GM10248 (cell line): ENCODE measurements at places on chromosomes 7 and 10.
A peak's percentile ranks its signal among the peaks of the same experiment; 100 is the strongest.

DNA sequence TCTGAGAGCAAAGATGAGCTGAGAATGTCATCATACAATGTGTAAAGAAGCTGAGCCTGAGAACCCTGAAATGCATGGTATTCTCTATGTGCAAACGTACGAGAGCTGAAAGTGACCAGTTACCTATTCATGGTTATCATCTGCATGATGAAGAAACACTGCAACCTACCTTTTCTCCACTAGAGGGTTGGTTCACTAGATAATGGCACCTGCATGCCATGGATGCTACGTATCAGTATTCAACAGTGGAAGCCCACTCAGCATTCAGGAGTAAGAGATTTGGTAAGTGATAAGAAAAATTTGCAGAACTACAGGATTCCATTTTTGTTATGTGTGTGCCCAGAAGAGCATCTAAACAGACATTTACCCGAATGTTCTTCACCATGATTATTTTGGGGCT lies 145.4 kb downstream of the PTPRN2 start:
- DNase-seq: no peak

- no peak for DNase-seq
Observed at GRCh38 chr10:100163704-100164621, 21.9 kb downstream of the ERLIN1 start.

- no peak for DNase-seq
Observed at GRCh38 chr7:33692956-33693355, 212.4 kb upstream of the BMPER start.

GRCh38 chr10:98246911-98247805 lies 20.8 kb downstream of the LOXL4 start:
- no peak for DNase-seq

DNA sequence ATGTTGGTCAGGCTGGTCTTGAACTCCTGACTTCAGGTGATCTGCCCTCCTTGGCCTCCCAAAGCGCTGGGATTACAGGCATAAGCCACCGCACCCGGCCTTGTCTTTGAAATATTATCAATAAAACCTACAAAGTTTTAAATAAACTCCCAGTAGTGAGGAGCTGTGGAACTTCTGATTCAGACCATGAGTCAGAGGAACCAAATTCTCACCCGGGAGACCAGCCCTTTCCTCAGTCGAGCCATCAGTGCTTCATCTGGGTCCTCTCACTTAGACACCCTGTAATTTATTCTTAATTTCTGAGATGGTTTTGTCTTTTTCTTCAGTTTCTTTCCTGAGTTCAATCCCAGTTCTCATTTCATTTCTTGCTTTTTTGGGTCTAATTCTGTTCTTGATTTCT lies 68.6 kb downstream of the DYNC2I1 start:
- DNase-seq: no peak

DNA sequence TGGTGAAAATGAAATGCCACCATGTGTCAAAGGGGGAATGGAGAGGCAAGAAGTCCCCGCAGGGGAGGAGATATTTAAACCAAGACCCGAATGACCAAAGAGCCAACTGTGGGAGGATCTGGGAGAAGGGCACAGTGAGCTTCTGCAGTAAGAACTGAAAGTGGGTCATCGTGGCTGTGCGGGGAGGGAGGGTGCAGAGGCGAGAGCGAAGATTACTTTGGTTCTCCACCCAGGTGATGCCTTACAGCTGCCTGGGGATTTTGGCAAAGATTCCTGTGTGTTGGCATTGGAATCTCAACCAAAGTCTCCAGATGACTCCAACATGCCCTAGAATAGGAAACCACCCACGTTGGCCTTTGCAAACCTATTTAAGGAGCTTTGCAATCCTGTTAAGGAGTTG lies 44.2 kb upstream of the ADAM12 start:
- no peak for DNase-seq

- no peak for DNase-seq
Observed at GRCh38 chr7:129655811-129656210, 44.3 kb downstream of the NRF1 start.

DNA sequence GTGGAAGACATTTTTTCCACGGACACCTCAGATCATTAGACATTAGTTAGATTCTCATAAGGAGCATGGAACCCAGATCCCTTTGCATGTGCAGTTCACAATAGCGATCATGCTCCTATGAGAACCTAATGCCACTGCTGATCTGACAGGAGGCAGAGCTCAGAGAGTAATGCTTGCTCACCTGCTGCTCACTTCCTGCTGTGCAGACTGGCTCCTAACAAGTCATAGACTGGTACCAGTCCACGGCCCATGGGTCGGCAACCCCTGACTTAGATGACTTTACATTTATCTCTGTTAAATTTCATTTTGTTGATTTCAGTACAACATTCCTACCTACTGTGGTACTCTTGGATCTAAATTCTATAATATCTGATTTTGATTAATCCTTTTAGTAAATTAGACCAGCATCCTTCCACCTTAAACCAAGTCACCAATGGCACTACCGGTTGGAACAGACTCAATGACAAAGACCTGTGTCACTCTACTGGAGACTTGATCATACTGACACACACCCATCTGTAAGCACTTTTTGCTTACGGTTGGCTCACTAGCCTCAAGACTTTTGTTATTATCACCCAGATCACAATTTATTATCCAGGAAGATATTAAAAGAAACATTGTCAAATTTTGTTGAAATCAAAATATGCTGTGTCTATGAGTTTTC lies 8.0 kb upstream of the CCDC71L start:
- DNase-seq: no peak

GRCh38 chr7:121420976-121421375 lies 24.9 kb upstream of the FAM3C start:
- no peak for DNase-seq

GRCh38 chr10:62543571-62544355 lies 169.6 kb downstream of the ZNF365 start:
- no peak for DNase-seq

DNA sequence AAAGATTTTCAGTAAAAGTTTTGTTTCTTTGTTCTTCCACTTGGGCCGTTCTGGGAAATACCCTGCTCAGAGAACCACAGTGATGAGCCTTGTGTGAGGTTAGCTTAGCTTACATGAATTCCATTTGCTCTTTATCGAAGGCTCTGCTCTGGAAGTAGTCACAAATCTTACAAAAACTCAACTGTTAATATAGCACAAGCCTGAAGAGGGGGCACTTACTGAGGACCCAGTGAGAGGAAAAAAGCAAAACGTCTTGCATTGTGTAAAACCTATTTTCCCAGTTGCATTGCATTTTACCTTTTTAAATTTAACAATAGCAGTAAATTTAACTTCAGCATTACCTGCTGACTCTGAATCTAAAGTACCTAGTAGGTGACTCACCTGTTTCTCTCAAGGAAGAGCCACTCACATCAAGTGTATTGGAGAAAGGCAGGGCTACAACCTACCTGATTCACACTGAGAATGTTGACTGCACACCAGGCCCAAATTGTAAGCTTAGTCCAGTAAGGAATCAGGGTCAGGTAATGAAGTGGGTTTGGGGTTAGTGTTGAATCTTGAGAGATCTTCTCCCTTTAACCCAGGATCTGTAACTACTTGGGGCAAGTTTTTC lies 42.3 kb downstream of the PPP1R17 start:
- no peak for DNase-seq

DNA sequence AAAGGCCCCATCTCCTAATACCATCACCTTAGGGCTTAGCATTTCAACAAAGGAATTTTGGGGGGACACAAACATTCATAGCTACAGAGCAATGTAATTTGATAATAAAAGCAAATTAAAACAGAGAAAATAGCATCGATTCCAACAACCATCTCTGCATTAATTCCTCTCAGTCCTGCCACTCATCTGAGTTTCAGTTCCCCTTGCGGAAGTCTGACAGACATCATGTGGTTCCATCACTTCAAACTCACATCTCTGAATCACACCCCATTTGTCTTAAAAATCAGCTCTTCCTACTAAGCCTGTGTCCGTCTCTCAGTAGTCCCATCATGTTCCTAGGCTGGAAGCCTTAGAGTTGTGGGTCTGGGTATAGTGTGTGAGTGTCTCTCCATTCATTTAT lies 3.6 kb downstream of the ADCK2 start:
- DNase-seq: peak; percentile 73

GRCh38 chr7:44152971-44153947 lies 12.1 kb upstream of the MYL7 start:
- no peak for DNase-seq

- DNase-seq: no peak
Observed at GRCh38 chr10:122197611-122198222, 73.4 kb upstream of the BTBD16 start.

GRCh38 chr7:47893238-47893637 lies 55.0 kb downstream of the PKD1L1 start:
- peak; percentile 40 for DNase-seq

GRCh38 chr7:157018997-157019608 lies 8.6 kb upstream of the MNX1 start:
- no peak for DNase-seq

- DNase-seq: no peak
Observed at GRCh38 chr10:88682491-88682890, 18.2 kb downstream of the LIPF start.

DNA sequence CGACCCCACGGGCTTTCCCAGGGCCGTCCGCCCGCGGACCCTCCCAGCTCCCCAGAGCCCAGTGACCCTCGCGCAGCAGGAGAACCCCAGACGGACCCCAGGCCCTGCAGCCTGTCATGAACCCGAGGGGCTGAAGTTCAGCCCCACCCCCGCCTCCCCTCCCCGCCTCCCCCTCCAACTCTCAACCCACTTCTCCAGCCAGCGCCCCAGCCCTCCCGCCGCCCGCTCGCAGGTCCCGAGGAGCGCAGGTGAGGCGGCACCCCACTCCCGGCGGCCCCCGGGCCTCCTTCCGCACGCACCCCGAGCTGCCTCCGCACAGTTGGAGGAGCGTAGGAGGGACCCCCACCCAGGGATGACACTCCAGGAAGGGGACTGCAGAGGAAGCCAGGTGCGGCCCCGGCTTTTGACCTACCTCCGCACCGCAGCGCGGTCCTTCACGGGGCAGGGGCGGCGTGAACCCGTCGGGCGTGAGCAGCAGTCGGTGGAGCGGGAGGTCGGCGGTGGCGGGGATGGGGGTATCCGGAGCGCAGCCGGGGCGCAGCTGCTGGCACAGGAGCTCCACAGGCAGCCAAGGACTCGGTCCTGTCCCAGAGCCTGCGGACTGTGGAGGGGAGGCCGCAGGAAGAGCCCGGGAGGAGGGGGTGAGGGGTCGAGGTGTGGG lies at the start of gene TMEM176A:
Gene TMEM176A, plus strand, starts transcription at position 189 of the 661 bp plus-strand sequence. CDS start 782 bp downstream, outside the sequence.
- DNase-seq: peak; percentile 27

GRCh38 chr10:42648512-42648911 lies 10.1 kb upstream of the ZNF33B start:
- DNase-seq: no peak

GRCh38 chr10:87818505-87819288 lies 671 bp upstream of the ATAD1 start:
- peak; percentile 61 for DNase-seq

GRCh38 chr10:35636956-35637355 lies 5.1 kb downstream of the FZD8 start:
- no peak for DNase-seq

- DNase-seq: no peak
Observed at GRCh38 chr7:26370011-26370410, 78.3 kb downstream of the SNX10 start.
